Bronchus fibroblast of lung (primary cell): ENCODE measurements at places on chromosomes 16 and 17. TPM values are rescaled to one million over a fixed set of nuclear protein-coding genes. Genes with fewer than 3 reads are reported as not detected.

TBX21 gene
- not detected in 2 replicates for total RNA-seq

SYNGR2 gene
- total RNA-seq, result 14.1 and 15.6 TPM in 2 replicates

PPP1R27 gene
- not detected in 2 replicates for total RNA-seq

ACSM5 gene
- total RNA-seq, result under 0.01 TPM in 1 of 2 replicates, not detected in the other
